ENCODE measurements at places on chromosomes 1 and 21.

- no peak for DNase-seq
Measured at GRCh38 chr1:147760481-147761260, at the start of gene GJA5. Gene GJA5 (minus strand): TSS chr1:147760602. CDS start chr1:147759238, 1,364 bp downstream.

DNA sequence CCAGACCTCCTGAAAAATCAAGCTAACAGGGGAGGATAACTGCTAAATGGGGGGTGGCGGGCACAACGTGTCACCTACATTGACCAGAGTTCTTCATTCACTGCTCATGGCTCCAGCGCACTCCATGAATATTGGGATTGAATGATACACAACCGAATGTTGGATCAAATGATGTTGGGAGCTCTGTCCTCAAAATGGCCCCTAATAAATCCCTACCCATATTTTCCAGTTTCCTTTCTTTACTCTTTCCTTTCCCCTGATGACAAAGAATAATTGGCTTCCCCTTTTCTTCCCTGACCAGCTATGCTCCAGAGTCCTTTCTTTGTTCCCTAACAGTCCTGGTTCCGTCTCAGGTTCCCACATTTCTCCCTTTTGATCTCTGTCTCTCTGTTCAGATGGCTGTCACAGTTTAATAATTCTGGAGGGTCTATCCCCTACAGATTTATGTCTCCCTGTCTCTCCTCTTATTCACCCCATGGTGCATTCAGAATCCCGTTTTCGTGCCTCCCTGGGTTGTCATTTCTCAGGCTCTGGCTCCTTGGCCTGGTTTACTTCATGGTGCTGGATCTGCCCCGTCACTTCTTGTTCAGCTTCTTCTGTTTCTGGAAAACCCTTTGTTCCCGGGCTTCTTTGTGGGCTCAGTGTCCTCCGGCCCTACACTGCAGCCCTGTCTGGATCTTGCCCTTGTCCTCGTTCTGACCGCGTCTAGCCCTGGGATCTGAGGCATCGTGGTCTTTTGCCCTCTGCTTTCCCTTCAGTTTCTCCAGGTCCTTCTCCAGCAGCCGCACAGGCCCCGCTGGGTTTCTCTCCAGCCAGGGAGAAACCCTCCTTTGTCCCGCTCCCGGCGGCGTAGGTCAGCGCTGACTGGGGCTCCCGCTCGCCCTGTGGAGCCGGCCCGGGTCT lies 78.3 kb downstream of the NDUFS5 start:
- DNase-seq = no peak

DNA sequence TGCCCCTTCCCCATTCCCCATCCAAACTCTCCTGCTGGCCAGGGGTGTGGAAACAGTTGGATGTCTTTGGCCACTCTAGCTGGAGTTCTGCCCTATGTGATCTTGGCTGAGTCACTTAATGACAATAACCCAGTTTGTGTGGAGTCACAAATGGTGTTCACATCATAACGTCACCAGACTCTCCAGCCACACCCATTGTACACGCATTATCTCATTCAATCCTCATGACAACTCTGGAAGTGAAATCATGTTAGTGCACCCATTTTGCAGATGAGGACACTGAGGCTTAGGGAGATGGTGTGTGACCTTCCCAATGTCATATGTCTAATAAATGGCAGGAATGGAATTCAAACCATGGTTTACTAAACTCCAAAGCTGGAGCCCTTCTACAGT lies 1.2 kb upstream of the CDA start:
- DNase-seq = no peak

- DNase-seq = no peak
Measured at GRCh38 chr1:193368302-193368701, 181.9 kb upstream of the B3GALT2 start.

DNA sequence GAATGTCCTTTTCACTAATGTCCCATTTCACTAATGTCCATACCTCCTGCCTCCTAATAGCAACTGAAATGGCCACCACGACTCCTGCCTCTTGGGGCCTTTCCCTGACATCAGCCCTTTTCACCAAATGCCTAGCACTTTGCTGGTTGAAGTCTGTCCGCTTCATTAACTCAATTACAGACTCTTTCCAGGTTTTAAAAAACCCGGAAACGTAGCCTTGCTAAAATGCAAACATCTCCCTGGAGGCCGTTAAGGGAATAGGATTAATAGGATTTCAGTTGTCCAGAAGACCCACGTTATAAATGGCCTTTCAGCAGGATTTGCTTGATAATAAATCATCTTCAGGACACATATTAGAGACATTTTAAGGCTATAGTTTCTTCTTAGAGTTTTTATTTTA lies 25.7 kb upstream of the ERO1B start:
- no peak for DNase-seq

DNA sequence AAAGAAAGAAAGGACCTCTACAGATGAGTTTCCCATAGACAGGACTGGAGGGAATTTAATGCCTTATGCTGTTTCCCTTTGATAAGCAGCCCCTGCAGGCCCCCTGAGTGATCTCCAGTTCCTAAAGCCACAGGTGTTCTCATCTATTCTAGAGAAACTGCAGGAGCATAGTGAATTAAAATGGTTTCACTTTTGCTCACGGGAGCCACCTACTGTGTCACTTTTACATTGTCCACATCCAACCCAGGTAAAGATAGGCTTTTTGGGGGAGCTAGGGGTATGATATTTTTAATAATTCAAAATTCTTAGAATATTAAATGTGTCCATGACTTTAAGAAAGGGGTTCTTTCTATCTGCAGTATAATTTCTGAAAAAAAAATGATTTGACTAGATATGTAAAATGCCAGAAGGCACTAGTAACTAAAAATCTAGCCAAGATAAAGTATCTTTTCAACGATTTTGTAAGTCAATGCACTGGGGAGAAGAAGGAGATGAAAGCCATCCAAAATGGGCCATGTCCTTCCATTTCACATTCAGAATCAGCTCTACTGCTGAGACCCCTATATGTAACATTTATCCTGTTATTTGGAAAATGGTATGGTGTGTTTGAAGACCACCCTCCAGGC lies 267.3 kb upstream of the DUSP10 start:
- DNase-seq = no peak

GRCh38 chr1:218600968-218601367 lies 255.8 kb downstream of the TGFB2 start:
- DNase-seq = no peak

- DNase-seq = no peak
Measured at GRCh38 chr1:55585402-55585792, 370.2 kb upstream of the USP24 start.
